ENCODE measurements at places on chromosomes 5 and 9.
A peak's percentile ranks its signal among the peaks of the same experiment; 100 is the strongest.

DNA sequence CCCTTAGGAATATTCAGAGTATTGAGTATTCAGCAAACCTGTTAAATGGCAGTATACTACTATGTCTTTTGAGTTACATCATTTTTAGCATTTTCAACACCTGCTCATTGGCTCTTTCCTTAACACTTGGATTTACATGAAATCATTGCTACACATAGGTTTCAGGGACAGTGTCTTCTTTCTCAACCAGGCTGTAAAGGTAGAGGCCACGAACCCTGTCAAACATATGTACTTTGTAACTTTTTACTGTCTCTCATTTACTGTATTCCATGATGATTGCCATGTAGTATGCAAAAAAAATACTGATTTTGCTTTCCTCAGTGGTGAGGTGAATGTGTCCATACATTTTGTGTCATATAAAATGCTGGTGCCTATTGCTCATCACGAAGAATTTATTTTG lies 264.4 kb downstream of the SLCO4C1 start:
- DNase-seq, result no peak

GRCh38 chr5:146016764-146017484 lies 80.5 kb downstream of the SH3RF2 start:
- no peak for DNase-seq

- no peak for DNase-seq
These were observed 10.0 kb downstream of the TCF7 start for GRCh38 chr5:134124289-134125038.

DNA sequence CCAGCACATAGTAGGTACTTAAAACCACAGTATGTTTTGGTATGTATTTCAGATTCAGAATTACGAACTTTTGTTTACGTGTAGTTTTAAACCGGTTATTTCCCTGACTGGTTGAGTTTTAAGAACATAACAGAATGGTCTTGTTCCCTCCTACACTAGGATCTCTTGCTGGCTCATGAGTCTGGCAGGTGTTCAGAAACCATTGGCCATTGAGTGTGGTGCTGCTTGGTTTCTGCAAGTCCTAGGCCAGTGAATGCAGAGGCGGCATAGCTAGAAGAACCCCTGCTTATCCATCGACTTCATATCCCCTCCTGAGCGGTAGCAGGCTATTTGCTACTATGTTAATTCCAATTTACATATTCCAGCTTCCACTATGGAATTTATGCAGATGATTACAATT lies 65.6 kb downstream of the GPR21 start:
- no peak for DNase-seq

GRCh38 chr9:92122061-92122460 lies 6.8 kb upstream of the SPTLC1 start:
- DNase-seq, result no peak

DNA sequence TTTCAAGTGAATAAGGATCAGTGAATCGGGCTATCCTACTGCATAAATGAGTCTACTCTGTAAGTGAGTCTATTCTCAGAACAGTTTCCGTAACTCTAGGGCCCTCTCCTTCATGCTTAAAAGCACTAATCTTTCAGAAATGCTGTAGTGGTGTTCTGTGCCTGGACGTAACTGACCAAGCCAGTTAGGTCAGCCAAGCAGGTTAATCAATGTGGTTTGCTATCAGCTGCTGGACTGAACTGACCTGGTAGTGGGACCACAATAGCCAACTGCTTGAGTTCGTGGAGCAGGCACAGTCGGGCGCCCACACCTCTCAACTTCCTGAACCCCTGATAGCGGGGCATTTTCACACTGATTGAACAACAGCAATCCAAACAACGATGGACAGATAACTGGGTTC lies 6.8 kb downstream of the SLC1A3 start:
- DNase-seq, result no peak

- DNase-seq, result no peak
These were observed 379.1 kb downstream of the ENC1 start for GRCh38 chr5:74261421-74261820.

- peak; percentile 55 for DNase-seq
These were observed 14.4 kb upstream of the SCGB3A1 start for GRCh38 chr5:180605554-180606214.

- DNase-seq, result no peak
These were observed 38.7 kb upstream of the PTGS1 start for GRCh38 chr9:122332083-122332482.

- no peak for DNase-seq
These were observed 444.2 kb upstream of the CYLC2 start for GRCh38 chr9:102550886-102551285.

GRCh38 chr5:81147886-81148571 lies 85.1 kb upstream of the CKMT2 start:
- DNase-seq, result no peak

- peak; percentile 25 for DNase-seq
These were observed 4.9 kb downstream of the MRPL22 start for GRCh38 chr5:154945695-154946301.

DNA sequence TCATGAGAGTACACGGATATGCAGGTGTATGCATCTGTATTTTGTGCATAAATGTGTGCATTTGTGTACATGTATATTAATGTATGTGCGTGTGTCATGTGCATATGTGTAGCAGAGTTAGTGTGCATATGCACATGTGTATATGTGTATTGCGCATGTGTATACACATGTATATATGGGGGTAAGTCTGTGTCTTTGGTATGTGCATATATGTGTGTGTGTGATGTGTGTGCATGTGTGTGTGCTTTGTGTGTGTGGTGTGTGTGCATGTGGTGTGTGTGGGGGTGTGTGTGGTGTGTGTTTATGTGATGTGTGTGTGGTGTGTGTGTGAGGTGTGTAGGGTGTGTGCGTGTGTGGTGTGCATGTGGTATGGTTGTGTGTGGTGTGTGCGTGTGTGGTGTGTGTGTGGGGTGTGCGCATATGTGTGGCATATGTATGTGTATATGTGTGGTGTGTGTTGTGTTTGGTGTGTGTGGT lies 13.1 kb upstream of the CTSL start:
- no peak for DNase-seq

DNA sequence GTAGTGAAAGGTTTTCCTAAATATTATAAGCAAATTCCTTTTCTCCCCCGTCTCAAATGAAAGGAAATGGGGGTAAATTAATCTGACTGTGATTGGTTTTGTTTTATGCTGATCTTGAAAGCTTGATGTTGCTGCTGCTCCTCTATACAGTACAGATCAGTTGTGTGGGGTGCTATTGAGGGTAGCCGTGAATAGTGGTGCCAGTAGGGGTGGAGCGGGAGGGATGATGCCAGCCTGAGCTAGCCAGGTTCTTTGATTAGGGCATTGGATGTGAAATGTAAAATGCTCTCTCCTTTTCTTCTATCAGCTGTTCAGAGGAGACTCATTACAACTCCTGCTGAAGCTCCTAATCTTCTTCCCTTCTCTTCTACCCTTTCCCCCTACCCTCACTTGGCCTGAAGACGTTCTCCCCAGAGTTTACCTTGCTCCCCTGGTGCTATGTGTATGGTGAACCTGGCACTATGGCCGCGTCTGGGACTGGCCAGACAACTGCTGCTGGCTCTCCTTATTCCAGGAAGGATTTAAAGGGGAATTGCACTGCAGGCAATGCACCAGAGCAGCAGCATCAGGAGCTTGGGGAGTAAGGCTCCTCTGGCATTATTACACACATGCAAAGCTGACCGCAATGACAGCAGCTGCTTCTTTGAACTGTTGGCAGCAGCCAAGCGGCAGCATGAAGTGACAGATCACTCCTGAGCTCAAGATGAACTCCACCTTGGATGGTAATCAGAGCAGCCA lies 566 bp downstream of the GPR21 start:
- no peak for DNase-seq

GRCh38 chr5:147403651-147404640 lies 105.9 kb downstream of the DPYSL3 start:
- no peak for DNase-seq

DNA sequence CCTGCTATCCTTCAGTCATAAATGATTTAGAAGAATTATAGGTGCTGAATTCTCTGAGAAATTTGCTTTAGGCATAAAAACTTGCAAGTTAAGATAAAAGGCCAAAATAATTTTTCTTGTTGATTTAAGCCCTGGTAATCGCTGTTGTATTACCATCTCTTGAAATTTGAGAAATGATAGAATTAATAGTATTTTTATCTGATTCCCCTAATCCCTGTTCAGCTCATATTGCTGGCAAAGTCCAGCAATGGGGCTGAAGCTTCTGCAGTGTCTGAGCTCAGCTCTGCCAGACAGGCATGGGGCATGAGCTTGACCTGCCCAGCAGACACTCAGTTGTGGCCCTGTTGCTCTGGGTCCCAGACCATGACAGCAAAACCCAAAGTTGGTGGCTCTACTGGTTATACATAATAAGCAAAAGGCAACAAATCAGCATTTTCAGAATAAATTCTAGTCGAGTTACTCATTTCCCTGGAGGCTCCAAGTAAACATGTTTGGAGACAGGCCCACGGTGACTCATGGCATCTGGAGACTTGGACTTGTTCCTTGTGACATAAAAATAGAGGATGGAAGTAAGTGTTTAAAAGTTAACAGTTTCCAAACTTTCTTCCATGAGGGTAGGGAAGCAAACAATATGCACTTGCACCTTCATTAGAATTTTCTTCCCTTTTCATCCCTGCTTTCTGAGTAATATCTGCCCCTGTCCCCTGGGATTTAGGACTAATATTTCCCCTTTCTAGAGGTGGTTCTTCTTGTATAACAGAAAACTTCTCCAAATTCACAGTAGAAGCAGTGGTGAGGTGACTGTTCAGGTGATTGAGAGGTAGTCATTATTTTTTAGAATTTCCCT lies 60.2 kb upstream of the SLC2A8 start:
- no peak for DNase-seq

GRCh38 chr5:1787472-1788047 lies 12.1 kb downstream of the MRPL36 start:
- no peak for DNase-seq

- no peak for DNase-seq
These were observed 87.5 kb downstream of the SCAMP1 start for GRCh38 chr5:78447775-78448424.

DNA sequence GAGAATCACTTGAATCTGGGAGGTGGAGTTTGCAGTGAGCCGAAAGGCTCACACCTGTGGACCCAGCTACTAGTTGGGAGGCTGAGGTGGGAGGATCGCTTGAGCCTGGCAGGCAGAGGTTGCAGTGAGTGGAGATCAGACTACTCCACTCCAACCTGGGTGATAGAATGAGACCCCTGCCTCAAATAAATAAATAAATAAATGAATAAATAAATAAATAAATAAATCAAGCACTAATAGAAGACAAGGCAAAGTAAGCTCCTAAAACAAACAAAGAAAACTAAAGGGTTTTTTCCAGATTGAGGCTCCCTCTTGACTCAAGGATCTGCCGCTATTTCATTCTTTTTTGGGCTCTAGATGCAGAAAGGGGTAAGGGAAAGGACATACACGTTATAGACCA lies 34.7 kb upstream of the CLINT1 start:
- no peak for DNase-seq

DNA sequence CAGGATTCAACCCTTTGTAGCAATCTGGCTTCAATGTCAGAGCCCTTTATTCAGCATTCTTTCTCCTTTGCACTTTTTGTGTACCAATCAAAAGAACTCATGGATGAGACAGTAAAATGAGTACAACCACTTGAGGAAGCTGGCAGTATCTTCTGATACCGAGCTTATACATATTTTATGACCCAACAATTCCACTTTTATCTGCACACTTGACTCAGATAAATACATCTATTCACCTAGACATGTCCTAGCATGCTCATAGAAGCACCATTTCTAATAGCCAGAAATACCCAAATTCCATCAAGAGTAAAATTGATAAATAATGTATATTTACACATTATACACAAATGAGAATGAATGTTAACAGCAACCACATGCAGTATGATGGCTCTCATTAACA lies 111.2 kb upstream of the PTGER4 start:
- DNase-seq, result no peak

DNA sequence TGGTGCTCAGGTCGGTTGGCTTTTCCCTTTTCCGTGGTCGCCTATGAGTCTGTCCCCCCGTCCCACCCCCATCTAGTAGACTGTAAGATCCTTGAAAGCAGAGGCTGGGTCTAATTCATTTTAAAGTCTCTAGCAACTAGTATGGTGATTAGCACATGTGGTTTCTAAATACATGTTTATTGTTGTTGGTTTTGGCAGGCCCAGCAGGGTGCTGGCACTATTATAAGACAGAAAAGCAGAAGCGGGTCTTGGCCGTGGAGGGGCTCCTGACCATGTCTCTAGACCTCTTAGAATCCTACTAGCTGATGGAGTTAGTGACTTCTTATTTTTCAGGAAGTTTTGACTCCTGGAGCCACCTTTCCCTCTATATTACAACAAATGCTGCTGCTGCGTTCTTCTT lies 61.5 kb upstream of the TNFSF8 start:
- no peak for DNase-seq

- DNase-seq, result no peak
These were observed 315 bp upstream of the GPR150 start for GRCh38 chr5:95619514-95620029.

GRCh38 chr5:41246376-41246775 lies 33.0 kb upstream of the C6 start:
- no peak for DNase-seq

GRCh38 chr5:38948501-38948900 lies 102.7 kb downstream of the OSMR start:
- DNase-seq, result no peak

DNA sequence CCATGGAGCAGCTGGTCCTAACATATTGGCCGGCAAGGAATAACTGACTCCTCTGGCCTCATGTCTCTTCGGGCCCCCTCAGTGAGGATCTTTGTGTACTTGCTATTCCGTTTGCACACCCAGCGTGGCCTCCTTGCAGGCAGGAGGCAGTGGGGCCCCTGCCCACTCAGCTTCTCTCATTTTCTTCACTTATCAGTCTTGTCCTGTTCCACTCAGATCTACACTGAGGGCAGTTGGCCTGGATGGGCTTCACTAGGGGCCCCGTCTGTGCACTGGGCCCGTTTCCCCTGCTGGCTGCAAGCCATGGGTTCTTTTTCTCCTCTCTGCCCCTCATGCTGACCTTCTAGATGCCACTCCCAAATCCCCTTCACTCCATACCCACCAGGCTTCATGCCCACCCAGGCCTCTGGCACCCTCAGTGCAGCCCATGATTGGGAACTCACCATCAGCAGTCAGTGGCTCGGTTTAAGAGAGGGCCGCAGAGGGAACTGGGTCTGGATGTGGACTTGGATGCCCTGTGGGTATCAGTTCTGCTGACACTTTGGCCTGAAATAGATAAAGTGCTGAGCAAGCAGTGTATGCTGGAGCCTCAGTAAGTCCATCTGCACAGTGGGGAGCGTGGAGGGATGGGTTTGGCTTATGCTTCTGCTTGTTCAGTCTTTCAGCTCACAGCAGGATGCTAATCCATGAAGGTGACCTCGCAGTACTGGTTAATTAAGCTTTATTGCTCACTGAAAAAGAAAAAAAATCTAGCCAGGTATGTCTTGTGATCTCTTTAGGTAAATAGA lies 57.9 kb downstream of the ERBIN start:
- no peak for DNase-seq
